ENCODE measurements at places on chromosomes 12 and 14. TPM values are rescaled to one million over a fixed set of nuclear protein-coding genes. Genes with fewer than 3 reads are reported as not detected.

DNA sequence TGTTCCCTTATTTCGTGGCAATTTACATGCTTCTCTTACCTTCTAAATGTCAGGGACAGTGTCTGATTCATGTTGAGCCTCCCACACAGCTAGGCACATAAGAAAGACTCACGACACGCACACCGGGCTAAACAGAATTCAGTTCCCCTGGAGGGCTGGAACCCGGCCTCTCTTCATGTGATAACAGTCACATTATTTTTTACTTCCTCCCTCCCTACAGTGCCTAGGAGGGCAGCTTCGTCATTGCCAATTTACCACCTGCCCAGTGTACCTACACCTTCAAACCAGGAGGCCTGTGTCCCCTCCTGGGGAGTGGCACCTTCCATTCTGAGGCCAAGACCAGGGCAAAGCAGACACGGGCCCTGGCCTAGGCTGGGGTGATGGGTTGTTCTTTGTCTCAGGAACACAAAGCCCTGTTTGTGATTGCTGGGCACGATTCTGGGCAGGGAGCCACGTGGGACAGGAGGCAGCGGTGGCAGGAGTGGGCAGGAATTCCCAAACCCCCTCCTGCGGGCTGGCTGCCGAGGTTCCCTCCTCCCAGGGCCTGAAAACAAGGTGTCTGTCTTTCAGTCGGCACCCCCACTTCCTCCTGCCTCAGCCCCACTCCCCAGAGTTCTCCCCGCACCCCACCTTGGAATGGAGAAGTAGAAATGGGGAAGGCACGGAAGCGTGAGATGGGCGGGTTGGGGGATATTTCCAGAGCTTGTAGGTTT lies 6.8 kb upstream of the RASAL1 start:
- no peaks in the 10 kb centered on the region for H3K36me3 ChIP-seq
- H3K27ac ChIP-seq, result peak overlapping the region; percentile 41
- peaks cover 4% of the 10 kb centered on the region for H3K4me1 ChIP-seq
- no peaks in the 10 kb centered on the region for H3K27me3 ChIP-seq

DNA sequence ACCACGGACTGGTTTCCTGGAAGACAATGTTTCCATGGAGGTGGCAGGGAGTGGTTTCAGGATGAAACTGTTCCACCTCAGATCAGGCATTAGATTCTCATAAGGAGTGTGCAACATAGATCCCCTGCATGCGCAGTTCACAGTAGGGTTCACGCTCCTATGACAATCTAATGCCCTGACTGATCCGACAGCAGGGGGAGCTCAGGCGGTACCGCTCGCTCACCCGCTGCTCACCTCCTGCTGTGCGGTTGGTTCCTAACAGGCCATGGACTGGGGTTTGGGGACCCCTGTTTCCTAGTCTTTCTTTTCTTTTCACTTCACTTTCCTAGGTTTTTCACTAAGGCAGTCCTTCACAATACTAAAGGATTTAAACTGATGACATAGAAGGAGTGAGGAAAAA lies 39.6 kb downstream of the GUCY2C start:
- no peak overlapping the region for H3K27ac ChIP-seq
- H3K36me3 ChIP-seq, result no peaks in the 10 kb centered on the region
- H3K4me3 ChIP-seq, result no peak overlapping the region
- peaks cover 2% of the 10 kb centered on the region for H3K27me3 ChIP-seq

- H3K36me3 ChIP-seq, result no peaks in the 10 kb centered on the region
- H3K4me3 ChIP-seq, result no peak overlapping the region
- no peak overlapping the region for H3K27ac ChIP-seq
Measured at GRCh38 chr14:85813040-85813439, 283.1 kb downstream of the FLRT2 start.

Gene SLCO1C1
- total RNA-seq, result not detected

DNA sequence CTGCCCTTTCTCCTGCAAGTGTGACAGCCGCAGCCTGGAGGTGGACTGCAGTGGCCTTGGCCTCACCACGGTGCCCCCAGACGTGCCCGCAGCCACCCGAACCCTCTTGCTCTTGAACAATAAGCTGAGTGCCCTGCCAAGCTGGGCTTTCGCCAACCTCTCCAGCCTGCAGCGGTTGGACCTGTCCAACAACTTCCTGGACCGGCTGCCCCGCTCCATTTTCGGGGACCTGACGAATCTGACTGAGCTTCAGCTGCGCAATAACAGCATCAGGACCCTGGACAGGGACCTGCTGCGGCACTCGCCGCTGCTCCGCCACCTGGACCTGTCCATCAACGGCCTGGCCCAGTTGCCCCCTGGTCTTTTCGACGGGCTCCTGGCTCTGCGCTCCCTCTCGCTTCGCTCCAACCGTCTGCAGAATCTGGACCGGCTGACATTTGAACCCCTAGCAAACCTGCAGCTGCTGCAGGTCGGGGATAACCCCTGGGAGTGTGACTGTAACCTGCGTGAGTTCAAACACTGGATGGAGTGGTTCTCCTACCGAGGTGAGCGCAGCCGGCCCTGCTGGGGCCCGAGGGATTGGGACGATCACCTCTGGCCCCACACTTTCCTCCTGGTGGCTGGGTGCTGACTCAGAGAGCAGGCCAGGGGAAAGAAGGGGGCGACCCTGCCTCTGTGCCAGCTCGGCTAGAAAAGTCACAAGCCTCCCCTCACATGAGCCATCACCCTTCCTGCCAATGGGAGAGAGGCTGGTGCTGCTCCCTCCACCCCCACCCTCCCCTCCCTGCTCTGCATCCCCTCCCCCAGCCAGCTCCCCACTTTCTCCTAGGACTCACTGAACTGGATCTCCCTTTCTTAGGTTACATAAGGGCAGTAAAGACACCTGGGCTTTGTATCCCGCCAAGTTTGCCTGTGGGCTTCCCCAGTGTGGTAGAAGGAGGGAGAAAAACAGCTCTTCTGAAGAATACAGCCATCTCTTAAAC lies 10.9 kb downstream of the LRTM2 start:
- no peaks in the 10 kb centered on the region for H3K36me3 ChIP-seq
- no peak overlapping the region for H3K4me3 ChIP-seq
- H3K27ac ChIP-seq, result no peak overlapping the region
- peaks cover 20% of the 10 kb centered on the region for H3K27me3 ChIP-seq

Gene SRRM4
- total RNA-seq, result not detected

GRCh38 chr14:23665302-23666016 lies 29.3 kb downstream of the DHRS2 start:
- H3K27me3 ChIP-seq, result no peaks in the 10 kb centered on the region
- H3K36me3 ChIP-seq, result no peaks in the 10 kb centered on the region
- no peak overlapping the region for H3K27ac ChIP-seq
- H3K4me1 ChIP-seq, result no peaks in the 10 kb centered on the region
- no peak overlapping the region for H3K4me3 ChIP-seq

Gene ESRRB
- total RNA-seq, result not detected

- no peaks in the 10 kb centered on the region for H3K27me3 ChIP-seq
- DNase-seq, result no peak
- no peak overlapping the region for H3K4me3 ChIP-seq
- no peaks in the 10 kb centered on the region for H3K4me1 ChIP-seq
Measured at GRCh38 chr14:57380935-57381334, 9.5 kb upstream of the NAA30 start.

Gene TMCC3
- total RNA-seq, result not detected

DNA sequence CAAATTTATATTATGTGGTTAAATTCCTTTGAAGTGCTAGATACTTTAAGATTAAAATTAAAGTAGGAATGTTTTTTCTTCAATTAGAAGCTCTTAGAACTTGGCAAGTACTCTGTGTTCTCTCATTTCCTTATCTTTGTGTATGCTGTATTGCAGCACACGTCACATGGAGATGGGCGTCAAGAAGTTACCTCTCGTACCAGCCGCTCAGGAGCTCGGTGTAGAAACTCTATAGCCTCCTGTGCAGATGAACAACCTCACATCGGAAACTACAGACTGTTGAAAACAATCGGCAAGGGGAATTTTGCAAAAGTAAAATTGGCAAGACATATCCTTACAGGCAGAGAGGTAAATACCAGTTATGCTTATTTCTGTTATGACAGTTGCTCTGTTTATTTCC lies 19.7 kb downstream of the MARK3 start:
- DNase-seq, result no peak
- no peak overlapping the region for H3K27ac ChIP-seq
- no peaks in the 10 kb centered on the region for H3K27me3 ChIP-seq
- peaks cover 15% of the 10 kb centered on the region for H3K36me3 ChIP-seq

DNA sequence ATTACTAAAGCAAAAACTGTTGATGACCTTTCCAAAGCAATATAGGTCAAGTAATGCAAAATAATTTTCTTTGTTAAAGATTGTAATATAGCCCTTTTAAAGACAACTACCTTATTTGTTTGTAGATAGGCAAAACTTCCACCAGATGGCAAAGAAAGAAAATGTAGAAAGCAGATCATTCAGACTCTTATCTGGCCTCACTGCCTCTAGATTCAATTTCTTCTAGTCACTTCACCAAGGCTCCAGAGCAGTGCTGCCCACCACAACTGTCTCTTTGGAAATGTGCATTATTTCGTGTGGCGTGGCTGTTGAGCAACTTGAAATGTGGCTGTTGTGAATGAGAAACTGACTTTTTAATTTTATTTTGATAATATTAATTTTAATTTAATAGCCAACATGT lies 127.1 kb downstream of the ITPR2 start:
- no peaks in the 10 kb centered on the region for H3K4me1 ChIP-seq
- no peak overlapping the region for H3K27ac ChIP-seq
- H3K4me3 ChIP-seq, result no peak overlapping the region
- H3K36me3 ChIP-seq, result peaks cover 12% of the 10 kb centered on the region
- no peaks in the 10 kb centered on the region for H3K27me3 ChIP-seq

DNA sequence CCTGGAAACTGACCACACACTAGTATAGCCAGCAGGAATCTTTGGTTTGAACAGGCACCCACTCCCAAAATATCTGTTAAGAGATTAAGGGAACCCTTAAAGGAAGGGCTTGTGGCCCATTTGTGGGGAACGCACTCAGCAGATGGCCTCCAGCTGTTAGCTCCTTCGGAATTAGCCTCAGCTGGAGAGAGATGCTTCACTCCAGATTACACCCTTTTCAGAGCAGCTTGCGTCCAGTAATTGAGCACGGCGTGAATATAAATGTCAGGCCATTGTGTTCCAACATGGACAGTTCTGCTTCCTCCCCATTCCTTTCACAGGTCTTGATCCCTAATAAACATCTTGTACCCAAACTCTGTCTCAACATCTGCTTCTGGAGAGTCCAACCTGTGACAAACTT lies 397.8 kb downstream of the SEC23A start:
- no peak overlapping the region for H3K27ac ChIP-seq
- H3K4me1 ChIP-seq, result no peaks in the 10 kb centered on the region
- peaks cover 2% of the 10 kb centered on the region for H3K27me3 ChIP-seq
- no peaks in the 10 kb centered on the region for H3K36me3 ChIP-seq

Gene PKP2
- total RNA-seq, result 0.26 TPM

DNA sequence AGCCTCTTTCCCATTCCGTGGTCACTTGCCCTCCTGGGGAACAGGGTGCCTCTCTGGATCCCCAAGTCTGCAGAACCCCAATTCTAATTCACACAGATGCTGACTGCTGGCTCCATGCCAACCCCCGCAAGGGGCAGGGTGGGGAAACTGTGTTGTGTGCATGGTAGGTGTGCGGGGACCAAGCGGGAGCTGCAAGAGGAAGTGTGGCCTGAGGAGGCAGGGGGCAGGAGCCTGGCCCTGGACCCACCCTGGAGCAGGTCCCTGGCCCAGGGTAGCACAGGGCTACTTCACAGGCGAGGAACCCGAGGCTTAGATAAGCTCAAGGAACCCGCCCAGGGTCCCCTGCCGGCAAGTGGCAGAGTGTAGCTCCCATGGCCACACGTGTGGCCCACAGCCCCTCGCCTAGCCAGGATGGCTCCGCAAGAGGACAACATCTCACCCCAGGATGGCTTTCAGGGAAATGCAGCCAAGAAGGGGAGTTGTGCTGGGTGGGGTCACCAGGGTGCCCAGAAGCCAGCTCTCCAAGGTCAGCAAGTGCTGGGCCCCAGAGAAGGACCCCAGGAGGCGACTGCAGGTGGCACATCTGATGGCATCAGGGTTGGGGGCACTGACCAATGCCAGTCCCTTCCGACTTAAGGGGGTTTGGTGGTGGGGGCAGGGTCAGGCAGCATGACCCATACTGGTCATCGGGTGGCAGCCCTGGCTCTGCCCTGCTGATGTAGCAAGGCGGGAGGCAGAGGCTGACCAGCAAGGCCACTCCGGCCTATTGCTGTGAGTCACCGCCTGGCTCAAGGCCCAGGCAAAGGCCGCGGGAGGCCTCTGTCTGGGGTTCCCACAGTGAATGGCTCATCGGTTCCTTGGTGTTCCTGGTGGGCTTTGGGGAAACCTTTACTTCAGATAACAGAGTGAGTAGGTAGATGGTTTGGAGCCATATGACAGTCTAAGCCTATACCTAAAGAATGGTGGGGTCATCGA lies 37.3 kb upstream of the EML1 start:
- H3K4me3 ChIP-seq, result no peak overlapping the region
- H3K27ac ChIP-seq, result no peak overlapping the region
- no peaks in the 10 kb centered on the region for H3K36me3 ChIP-seq
- H3K4me1 ChIP-seq, result peaks cover 13% of the 10 kb centered on the region
- no peak for DNase-seq

DNA sequence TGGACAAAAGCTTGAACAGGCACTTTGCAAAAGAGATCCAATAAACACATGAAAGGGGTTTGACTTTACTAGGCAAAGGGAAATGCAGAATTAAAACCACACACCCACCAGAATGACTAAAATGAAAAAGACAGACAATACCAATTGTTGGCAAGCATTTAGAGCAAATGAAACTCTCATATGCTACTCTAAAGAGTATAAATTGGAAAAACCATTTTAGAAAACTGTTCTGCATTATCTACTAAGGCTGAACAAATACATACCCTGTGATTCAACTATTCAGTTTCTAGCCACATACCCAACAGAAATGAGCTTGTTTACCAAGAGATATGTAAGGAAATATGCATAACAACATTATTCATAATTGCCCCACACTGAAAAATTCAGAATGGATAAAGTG lies 8.5 kb upstream of the IL22 start:
- peaks cover 26% of the 10 kb centered on the region for H3K27me3 ChIP-seq
- no peak overlapping the region for H3K27ac ChIP-seq
- H3K36me3 ChIP-seq, result no peaks in the 10 kb centered on the region
- no peak for DNase-seq
- no peak overlapping the region for H3K4me3 ChIP-seq
- peaks cover 28% of the 10 kb centered on the region for H3K4me1 ChIP-seq

Gene WNT1
- not detected for total RNA-seq

Gene ACACB
- total RNA-seq, result 11.8 TPM

- H3K27me3 ChIP-seq, result no peaks in the 10 kb centered on the region
- H3K4me1 ChIP-seq, result peaks cover 6% of the 10 kb centered on the region
- DNase-seq, result no peak
- no peak overlapping the region for H3K4me3 ChIP-seq
Measured at GRCh38 chr12:104165801-104166200, 27.8 kb upstream of the NFYB start.

Gene MUCL1
- total RNA-seq, result not detected

Gene SYNDIG1L
- total RNA-seq, result not detected

GRCh38 chr14:100677554-100678468 lies 48.9 kb upstream of the DLK1 start:
- H3K27ac ChIP-seq, result no peak overlapping the region
- no peaks in the 10 kb centered on the region for H3K4me1 ChIP-seq
- no peak overlapping the region for H3K4me3 ChIP-seq
- peaks cover 18% of the 10 kb centered on the region for H3K27me3 ChIP-seq

- peaks cover 10% of the 10 kb centered on the region for H3K27me3 ChIP-seq
- DNase-seq, result no peak
Measured at GRCh38 chr12:127300075-127300474, 966.9 kb upstream of the TMEM132C start.

Gene TMEM132D
- total RNA-seq, result not detected

Data from activated naive CD4-positive, alpha-beta T cell treated with anti-CD3 and anti-CD28 coated beads for 36 hours (primary cell).